ENCODE measurements at places on chromosomes 3 and 15.

- DNase-seq = no peak
Observed at GRCh38 chr3:178082326-178082906, 453.8 kb upstream of the KCNMB2 start.

DNA sequence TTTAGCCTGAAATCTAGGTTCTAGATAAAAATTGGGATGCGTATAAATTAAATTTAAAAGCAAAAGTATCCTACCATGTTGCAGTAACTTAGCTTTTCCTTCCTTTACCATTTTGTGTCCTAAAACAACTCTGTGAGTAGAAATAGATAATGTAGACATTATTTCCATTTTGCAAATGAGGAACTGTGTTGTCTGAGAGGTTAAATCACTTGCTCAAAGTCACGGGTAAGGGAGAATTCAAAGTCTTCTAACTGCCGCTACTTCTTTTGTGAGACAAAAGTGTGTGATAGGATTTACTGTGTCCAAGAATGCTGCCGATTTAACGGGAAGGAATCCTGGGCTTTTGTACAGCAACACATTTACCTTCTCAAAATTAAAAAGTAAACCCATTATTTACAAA lies 40.7 kb downstream of the MYO1E start:
- no peak for DNase-seq

DNA sequence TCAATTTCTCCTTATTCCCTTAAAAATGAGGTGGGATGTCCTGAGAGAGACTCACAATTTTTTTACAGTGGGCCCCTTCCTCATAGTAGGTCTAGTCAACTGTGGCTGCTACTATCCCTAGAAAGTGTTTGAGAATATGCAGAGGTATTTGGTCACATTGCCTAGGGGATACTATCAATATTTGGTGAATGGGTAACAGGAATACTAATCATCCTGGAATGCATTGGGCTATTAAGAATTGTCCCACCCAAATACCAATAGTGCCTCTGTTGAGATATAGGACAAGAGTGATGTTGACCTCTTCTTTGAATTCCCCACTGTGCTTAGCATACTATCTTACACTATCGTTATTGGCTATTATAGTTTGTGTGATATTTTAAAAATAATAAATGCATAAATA lies 389.4 kb downstream of the DIPK2A start:
- DNase-seq = no peak

GRCh38 chr3:8470801-8471200 lies 30.8 kb upstream of the LMCD1 start:
- DNase-seq = no peak

DNA sequence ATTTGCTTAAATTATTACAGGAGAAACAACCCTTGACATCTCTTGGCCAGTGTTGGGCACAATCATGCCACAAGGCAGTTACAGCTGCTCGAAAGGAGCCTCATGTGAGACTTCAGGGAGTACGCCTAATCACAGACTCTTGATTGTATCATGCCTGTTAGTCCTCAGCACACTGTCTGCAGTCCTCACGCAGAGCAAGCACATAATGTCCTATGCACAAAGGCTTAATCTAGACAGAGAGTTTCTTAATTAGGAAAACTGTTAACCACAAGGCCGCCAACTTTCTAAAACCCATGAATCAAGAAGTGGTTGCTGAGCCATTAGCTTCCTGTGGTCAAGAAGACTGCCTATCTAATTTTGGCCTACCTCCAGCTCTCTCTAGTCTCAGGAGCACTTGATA lies 172.0 kb downstream of the UNC13C start:
- DNase-seq = peak; percentile 75

GRCh38 chr3:128195369-128195768 lies 42.1 kb downstream of the EEFSEC start:
- DNase-seq = no peak

DNA sequence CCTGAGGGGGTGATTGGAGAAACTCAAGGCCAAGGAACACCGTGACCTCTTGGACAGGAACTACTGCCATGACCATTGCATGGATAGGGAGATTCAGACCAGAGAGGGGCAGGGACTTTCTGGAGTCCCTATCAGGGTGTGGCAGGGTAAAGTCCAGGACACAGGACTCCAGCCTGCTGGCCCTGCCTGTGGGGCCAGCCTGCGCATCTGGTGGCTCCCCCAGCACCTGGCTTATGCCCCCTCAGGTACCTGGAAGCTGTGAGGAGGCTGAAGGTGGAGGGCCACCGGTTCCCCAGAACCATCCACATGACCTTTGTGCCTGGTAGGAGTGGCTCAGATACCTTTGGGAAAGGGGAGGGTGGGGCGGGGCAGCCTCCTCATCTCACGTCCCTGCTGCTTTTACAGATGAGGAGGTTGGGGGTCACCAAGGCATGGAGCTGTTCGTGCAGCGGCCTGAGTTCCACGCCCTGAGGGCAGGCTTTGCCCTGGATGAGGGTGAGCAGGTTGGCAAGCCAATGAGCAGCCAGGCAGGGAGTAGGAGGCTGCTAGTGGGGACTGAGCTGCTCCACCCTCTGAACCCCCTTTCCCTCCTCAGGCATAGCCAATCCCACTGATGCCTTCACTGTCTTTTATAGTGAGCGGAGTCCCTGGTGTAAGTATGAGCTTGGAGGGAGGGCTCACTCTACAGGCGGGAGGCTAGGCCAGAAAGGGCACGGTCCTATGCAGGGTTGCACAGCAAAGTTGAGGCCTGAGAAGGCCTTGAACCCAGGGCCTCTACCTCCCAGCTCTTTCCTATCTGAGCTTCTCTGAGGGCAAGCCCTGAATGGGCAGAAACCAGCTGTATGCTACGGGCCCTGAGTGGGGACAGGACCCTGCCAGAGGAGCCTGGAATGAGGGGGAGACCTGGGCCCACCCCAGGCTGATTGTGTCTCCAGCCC lies 2.9 kb downstream of the ACY1 start:
- DNase-seq = no peak

- DNase-seq = no peak
Observed at GRCh38 chr15:56492791-56493555, 28.0 kb upstream of the MNS1 start.

DNA sequence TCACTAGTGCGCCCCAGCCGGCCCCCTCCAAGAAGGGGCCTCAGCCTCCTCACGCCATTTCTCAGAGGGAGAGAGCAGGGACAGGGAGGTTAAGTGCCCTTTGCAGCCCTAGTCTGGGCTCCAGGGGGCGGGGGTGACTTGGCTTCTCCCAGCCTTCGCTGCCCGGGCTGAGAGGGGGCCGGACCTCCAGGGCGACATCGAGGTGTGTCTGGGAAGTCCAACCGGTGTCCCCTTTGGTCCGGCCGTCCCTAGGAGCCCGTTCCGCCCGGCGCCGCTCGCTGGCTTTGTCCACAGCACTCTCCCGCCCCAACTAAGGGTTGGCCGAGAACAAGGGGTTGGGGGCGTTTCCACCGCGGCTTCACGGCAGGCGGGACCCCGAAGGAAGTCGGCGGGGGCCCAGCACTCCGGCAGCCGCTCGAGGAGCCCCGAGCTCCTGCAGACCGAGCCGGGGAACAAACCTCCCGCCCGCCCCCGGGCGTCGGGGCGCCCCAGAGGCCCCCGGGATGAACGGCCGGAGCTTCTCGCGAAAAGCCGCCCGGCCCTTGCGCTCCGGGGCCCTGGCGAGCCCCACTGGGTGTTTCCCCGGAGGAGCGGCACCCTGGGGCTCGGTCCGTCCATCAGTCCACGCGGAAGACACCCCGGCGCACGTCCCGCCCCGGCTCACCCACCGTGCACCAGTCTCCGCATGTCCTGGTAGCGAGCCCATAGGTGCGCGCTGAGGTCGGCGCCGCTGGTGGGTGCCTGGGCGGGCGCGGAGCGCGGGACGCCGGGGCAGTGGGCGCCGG lies 627 bp downstream of the NT5DC2 start:
- no peak for DNase-seq
